NAMALWA (cell line): ENCODE measurements at places on chromosomes 16 and 17.

DNA sequence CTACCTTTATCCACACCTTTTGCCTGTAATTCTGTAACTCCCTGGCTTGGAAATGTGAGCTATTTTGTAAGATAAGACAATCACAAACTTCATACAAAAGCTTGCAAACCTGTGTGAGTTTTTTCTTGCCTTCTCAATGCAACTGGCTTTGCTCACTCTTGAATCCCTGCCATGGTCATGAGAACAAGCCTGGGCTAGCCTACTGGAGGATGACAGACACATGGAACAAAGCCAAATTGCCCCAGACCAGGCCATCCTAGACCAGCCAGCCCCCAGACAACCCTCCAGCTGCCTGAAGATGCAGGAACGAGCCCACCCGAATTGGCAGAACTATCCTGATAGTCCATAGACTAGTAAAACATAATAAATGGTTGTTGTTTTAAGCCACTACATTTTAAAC lies 466.6 kb upstream of the ERCC4 start:
- DNase-seq = no peak

- no peak for DNase-seq
These were observed 16.5 kb upstream of the ST6GALNAC1 start for GRCh38 chr17:76659928-76660655.

DNA sequence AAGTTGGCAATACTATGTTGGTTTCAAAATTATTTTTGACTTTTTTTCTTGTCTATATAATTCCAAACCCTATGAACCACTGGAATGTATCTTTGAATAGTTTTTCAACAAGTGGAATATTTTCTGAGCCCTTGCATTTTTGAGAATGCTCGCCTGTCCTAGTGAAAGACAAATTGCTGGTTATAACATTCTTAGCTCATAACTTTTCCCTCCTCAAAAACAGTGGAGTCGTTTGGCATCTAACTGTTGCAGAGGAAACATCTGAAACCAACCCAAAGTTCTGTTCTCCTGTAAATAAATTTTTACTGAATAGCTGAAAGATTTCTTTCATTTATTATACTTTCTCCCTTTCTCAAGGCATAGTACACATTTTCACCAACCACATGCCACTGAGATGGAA lies 11.3 kb upstream of the COX10 start:
- DNase-seq = no peak

GRCh38 chr17:42535155-42536047 lies 640 bp upstream of the NAGLU start:
- DNase-seq = peak; percentile 26

GRCh38 chr17:20314834-20315233 lies 152.5 kb downstream of the LGALS9B start:
- no peak for DNase-seq

DNA sequence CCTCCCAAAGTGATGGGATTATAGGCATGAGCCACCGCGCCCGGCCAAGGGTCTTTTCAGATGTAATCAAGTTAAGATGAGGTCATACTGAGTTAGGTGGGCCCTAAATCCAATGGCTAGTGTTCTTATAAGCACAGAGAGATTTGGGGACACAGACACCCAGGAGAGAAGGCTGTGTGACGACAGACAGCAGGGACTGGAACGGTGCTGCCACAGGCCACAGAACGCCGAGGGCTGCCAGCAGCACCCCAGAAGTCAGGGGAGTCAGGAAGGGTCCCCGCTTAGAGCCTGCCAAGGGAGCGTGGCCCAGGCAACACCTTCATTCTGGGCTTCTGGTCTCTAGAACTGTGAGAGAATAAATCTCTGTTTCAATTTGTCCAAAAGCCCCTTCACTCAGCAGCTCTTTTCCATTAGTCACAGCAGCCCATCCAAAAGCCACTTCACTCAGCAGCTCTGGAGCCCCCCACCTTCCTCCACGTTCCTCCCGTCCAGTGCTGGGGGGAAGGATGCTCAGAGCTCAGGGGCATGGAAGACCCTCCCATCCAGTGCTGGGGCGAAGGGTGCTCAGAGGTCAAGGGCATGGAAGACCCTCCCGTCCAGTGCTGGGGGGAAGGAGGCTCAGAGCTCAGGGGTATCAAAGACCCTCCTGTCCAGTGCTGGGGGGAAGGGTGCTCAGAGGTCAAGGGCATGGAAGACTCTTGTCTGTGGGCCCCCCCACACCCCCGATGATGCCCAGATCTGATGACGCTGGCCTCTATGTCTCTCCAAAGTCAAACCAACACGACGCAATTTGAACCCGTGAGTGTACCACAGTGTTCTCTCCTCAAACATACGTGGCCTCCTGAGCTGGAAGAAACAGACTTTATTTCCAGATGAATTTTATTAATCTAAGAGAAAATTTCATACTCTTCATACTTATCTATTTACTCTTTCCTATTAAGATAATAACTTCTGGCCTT lies 11.9 kb downstream of the RAB40B start:
- DNase-seq = no peak

DNA sequence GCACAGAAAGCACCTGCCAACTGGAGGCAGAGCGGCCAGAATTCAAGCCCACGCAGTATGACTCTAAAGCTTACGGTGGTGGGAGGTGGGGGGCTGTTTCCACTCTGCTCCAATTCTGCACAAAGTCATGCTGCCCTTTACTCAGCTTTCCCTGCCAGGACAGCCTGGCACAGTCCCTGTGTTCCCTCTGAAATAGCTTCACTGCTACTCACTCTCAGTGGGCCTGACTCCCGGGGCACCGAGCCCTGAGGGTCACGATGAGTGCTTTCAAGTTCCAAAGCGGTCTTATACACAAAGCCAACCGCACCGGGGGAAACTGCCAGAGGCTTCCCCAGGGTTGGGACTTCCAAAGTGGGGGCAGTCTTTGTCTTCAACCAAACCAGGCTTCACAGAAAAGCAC lies 306.1 kb upstream of the XYLT1 start:
- DNase-seq = no peak

DNA sequence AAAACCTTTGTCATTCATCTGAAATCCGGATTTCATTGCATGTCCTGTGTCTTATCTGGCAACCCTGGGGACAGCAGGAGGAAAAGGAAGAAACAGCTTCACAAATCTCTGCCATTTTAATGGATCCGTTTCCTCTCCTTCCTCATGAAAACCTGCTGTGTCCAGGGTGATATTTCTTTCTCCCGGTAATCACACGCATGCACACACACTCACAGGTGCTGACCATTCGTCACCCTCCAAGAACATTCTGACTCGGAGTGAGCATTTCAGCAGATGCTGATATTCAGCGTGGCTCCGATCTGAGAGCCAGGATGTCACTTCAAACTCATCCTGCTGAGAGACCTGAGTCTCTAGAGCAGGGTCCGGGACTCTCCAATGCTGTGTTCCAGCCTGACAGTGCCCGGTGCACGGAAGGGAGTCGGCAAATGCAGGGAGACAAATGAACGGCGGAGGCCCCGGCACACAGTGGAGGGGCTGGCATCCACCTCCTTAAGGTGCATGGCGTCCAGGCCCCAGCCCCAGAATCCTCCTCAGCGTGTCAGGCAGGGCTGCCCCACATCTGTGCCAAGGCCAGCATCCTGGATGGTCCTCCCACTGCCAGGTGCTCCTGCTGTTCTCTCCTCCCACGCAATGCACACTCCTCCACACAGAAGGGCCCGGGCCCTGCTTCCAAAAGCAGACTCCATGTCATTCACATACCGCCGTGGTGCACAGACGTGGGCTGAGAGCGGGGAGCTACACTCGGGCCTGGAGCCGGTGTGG lies 70.7 kb downstream of the RBFOX3 start:
- DNase-seq = no peak

DNA sequence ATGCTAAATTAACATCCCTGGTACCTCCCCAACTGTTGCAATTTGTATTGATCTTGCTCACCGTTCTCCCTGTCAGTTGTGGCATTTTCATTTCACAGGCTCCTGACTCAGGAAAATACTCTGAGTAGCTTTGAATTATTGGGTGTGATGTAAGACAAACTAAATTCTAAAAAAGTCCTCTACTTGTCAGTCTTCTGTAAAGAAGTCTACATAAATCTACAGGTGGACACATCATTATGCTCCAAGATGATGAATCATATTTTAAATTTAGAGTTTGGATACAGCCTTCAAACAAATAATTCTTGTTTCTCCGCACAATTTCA lies 47.2 kb downstream of the MARCHF10 start:
- no peak for DNase-seq

- DNase-seq = no peak
These were observed at the start of gene CCL11 for GRCh38 chr17:34285286-34285792. Gene CCL11, plus strand, starts transcription at chr17:34285742. Its CDS starts 67 bp downstream, at chr17:34285809.

- no peak for DNase-seq
These were observed 18.6 kb upstream of the CLTC start for GRCh38 chr17:59601130-59601529.

DNA sequence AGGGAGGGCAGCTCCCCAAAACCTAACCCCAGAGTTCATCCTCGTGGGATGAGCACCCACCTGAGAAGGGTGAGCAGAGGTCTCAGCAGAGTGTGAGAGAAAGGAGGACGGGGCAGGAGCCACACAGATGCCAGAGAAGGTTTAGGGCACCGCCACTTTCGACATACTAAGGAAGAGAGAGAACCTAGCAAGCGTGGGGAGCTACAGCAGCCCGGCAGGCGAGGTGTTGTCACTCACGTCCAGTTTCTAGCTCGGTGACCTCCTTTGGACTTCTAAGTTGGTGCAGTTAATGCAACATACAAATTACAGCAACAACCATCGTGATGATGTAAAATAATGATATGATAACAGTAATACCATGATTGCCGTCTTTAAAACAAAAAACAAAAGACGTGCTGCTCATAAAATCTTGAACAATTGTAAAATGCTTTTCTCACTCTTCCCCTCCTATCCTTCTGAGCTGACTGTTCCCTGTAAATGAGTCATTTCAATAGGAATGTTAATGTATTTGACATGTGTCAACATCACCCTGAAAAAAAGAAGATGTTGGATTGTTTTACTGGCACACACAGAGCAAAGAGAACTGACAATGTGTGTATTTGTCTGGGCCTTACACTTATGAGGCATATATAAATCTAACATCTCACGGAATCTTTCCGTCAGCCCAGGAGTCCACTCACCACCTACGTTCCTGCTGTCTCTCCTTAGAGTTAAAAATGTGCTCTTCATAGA lies 158.2 kb upstream of the MAF start:
- DNase-seq = no peak

DNA sequence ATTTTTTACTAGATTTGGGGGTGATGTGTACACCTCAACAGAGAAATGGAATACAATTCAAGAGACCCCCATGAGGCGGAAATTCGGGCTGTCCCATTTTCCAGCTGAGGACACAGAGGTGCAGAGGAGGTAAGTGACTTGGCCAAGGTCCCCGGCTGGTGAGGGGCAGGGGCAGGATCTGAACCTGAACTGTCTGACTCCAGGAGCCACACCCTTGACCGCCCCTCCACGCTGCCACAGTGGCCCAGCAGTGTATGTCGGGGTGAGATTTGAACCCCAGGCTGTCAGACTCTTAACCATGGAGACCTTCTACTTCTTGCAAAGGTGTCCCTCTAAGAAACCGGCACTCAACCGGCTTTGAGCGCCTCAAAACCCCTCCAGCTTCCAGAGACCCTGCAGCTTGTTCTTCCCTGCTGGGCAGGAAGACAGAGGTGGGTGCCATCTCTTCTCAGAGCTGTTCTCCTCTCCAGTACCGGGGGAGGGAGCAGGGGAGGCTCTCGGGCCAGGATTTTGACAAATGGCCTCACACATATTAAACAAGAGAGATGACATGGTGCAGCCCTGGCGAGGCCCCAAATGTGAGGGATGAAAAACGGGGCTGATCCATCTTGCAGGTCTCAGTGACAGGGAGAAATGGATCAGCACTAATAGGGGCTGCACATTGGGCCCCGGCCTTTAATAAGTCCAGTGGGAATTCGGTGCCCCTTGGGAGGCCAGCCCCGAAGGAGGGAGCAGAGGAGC lies 222.3 kb downstream of the GSG1L start:
- DNase-seq = no peak

- DNase-seq = no peak
These were observed 30.6 kb downstream of the C16orf74 start for GRCh38 chr16:85720302-85720637.

DNA sequence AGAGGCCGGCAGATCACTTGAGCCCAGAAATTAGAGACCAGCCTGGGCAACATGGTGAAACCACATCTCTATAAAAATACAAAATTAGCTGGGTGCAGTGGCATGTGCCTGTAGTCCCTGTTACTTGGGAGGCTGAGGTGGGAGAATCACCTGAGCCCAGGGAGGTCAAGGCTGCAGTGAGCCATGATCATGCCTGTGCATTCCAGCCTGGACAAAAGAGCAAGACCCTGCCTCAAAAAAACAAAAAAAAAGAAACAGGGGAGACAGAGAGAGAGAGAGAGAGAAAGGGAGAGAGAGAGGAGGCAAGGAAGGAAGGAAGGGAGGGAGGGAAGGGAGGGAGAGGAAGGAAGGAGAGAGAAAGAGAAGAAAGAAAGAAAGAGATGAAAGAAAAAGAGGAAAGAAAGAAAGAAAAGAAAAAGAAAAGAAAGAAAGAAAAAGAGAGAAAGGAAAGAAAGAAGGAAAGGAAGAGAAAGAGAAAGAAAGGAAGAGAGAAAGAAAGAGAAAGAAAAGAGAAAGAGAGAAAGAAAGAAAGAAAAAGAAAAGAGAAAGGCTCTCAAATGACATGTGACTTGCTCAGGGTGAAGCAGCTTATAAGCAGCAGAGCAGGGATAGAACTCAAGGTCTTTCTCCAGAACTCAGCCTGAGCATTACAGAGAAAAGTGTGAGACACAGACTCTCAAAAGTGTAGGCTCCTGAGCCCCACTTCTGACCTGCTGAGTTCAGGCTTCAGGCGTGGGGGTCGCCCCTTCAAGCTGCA lies 15.5 kb downstream of the CX3CL1 start:
- no peak for DNase-seq

DNA sequence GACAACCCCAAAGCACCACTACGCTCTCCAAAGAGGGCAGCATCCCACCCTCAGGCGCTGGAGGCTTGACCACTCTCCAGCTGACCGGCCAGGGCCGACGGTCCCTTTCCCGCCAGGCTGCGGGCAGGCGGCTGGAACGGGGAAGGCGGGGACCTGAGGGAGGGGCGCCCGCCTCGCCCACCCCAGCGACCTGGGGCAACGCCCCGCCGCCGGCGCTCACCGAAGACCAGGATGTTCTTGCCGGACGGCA lies 431 bp downstream of the DYNC1LI2 start:
- peak; percentile 22 for DNase-seq

DNA sequence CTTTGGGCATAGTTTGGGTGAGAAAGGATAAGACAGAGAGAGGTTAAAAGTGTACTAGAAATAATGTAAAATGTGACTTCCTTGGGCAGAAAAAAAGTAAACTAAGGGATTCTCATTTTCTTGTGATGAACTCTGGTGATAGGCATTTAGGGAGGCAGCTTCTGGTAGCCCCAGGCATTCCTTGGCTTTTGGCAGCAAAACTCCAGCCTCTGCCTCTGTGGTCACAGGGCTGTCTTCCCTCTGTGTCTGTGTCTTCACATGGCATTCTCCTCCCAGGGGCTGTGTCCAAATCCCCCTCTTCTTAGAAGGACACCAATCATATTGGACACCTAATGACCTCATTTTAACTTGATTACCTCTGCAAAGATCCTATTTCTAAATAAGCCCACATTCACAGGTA lies 54.7 kb downstream of the HS3ST3B1 start:
- no peak for DNase-seq
